ENCODE measurements at places on chromosomes 1 and 21.

GRCh38 chr1:97533358-97533757, 387.5 kb downstream of the DPYD start:
- DNase-seq = no peak

GRCh38 chr1:196651079-196651478, 764 bp upstream of the CFH start:
- DNase-seq = no peak

DNA sequence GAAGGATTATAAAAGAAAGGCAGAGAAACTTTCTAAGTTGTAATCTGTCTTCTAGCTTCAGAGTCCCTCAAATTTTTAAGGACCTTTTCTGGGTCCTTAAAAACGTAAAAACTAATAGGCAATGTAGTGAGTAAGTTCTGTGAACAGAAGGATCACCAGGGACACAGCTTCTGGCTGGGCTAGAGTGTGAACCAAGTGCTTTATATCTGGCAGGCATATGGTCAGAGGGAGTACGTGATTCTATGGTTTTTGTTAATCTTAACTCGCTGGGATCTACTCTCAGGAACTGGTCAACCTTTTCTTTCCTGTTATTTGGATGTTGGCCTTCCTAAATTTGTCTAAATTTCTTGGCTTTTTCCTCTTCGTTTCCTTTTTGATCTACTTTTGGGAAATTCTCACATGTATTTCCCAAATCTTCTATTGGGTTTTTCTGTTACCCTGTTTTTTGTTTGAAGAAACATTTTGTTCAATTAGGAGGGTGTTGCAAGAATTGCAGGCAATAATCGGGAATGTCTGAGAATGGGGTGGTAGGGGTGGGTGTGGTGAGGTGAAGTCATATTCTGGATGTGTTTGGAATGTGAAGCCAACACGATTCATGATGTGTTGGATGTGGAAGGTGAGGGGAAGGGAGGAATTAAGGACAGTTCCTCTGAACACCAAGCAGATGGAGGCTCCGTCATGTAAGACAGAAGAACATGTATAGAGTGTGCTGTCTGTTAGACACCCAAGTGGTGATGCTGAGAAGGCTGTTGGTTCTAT, 193.2 kb downstream of the FMN2 start:
- DNase-seq = no peak

DNA sequence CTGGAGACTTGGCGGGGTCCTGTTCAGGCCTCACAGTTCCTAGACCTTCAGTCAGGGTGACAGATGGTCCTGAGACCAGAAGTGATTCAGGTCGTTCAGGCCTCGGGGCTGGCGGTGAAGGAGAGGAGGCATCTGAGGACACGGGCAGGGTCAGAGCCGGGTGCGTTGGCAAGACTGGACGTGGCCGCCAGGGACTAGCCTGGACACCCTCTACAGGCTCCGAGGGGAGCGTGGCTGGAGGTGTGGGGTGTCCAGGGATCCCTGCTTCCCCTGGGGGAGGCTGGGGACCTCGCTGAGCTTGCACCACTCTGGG, 64.0 kb upstream of the TARDBP start:
- DNase-seq = no peak

DNA sequence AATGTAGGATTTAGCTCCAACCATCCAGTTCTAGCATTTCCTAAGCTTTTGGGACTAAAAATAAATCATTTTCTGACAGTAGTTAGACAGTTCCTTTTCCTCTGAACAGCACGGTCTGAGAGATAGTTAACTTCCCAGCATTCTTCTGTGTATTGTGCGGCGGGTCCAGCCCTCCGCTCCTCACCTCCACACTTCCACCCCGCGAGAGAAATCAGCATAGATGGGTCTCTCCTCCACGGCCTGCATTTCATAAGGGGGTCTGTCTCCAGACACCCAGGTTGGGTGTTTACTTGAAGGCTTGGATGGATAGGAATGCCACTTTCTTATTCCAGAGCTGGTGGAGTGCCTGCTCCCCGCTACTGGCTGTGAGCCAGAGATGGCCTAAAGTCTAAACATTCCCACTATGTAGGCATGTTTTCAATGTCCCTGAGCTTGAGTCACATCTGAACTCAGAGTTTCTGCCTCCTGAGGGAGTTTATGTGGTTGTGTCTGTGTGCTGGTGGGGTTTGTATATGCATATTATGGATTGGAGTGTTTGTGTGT, 38.0 kb upstream of the PPP2R5A start:
- DNase-seq = no peak

DNA sequence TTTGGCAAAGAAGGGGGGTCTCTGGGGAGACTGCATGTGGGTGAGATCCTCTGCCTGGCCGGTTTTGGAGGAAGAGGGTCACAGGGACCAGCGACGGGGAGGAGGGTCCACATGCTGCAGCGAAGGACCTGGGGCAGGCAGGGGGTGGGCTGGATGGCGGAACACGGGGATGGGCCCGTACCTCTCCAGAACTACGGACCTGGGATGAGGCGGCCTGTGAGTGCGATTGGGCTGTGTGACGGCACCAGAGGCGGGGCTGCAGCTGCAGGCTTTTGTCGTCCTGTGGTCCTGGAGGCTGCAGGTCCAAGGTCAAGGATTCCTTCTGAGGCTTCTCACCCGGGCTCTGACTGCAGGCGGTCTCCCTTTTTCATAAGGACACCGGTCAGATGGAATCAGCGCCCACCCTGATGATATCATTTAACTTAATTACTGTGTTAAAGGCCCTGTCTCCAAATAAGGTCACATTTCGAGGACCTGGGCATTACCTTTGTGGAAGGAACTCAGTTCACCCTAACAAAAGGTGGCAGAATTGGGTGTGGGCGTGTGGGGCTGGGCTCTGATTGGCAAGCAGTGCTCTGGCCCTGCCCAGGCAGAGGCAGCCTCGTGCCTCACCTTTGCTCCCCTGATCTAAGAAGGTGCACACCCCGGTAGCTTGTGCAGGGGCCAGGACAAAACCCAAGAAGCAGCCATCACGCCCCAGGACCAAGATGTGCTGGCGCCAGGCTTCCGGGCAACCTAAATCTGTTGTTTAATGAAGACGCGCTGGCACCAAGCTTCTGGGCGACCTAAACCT, 60.0 kb upstream of the TRAPPC10 start:
- no peak for DNase-seq

DNA sequence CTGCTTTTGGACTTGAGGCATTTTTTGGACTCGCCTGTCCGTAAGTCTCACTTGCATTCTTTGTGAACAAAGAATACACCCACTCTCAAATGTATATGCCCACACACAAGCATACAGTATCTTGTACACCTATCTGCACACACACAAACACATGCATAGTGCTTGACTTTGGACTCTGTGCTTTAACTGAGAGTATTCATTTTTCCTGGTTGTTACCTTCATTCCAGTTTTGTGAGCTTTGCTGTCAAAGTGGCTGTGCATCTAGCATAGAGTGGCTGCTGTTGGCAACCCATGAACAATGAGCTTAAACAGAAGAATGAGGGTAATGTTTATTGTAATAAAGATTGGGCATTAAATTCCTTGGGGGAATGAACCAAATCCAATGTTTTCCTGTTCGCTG, 199.0 kb downstream of the PDE4B start:
- no peak for DNase-seq

DNA sequence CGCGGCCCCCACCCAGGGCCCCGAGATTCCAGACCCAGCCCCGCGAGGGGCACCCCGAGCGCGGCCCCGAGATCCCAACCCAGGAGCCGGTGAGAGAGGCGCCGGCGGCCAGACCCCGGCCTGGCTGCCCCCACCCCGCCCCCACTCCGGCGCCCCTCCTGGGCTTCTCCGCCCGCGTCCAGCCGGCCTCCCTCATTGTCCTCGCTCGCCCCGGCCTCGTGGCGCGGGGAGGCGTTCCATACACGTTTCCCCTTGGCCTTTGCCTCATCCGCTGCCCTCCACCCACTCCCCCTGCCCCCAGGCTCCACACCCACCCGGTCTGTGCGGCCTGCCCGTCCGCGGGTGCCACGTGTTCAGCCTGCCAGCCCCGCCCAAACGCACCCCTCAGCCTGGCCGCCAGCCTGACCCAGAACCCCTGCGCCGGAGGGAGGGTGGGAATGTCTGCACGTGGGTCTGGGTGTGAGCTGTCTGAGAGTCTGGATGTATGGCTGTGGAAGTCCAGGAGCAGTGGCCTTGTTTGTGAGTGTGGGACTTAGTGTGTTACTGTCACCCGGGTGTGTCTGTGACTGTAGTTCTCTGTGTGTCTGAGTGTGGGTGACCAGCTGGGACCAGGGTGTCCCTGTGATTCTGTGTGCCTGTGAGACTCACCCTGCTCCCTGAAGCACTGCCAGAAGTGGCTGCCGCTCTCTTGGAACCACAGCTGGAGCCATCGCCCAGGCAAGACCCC, 681 bp downstream of the B4GALT2 start:
- peak; percentile 39 for DNase-seq

GRCh38 chr1:54808443-54809207, 7.5 kb upstream of the TTC22 start:
- peak; percentile 20 for DNase-seq

DNA sequence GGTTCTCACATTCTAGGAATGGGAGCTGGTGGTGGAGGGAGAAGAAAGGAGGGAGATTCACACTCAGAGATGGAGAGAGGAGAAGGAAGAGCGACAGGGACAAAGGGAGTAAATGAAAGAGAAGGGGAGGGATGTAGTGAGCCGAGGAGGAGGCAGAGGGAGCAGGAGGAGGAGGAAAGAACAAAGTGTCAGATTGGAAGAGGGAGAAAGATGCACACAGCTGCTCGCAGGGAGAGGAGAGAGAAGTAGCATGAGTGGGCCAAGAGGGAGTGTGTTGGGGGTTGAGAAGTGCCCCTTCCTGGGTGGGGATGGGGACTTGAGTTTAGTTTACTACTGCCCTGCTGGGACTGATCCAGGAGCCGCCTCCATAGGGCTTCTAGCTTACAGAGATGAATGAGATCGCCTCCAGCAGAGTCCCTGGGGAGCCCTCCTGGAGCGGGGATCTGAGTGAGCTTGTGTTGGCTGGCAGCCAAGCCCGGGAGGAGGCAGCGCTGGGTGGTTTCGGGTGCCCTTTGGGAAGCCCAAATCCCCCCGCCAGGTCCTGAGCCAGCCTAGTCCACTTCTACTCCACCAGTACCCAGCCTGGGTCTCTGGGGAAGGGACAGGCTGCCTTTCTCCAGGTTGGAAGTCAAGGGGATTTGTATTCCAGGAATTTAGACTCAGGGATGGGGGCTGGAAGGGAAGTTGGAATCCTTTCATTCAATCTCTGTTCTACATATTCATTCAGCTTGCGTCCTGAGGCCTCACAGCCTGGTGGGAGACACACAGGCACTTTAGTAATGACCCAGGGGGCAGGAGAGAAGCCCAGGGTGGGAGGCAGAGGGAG, 20.9 kb downstream of the PTPRU start:
- DNase-seq = peak; percentile 62

DNA sequence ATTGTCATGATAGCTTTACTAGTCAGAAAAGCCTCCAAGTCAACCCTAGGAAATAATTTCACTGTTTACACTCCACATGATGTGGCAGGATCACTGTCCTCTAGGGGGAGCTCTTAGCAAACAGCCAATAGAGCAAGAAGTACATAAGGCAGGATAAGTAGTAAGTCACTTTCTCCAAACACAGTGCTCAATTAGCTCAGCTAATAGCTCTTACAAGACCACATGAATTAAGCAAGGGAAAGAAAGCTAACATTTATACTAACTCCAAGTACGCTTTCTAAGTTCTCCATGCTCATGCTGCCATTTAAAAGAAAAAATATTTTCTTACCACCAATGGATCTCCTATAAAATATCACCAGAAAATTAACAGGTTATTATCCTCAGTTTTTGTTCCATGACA, 66.9 kb upstream of the LRIF1 start:
- peak; percentile 65 for DNase-seq

- no peak for DNase-seq
Observed at GRCh38 chr1:233664253-233664652, 50.3 kb downstream of the KCNK1 start.
